A549 treated with CpdA at 1 μM for 4 hours (cell line): ENCODE measurements at places on chromosomes 12 and 14. TPM values are rescaled to one million over a fixed set of nuclear protein-coding genes. Genes with fewer than 3 reads are reported as not detected.

JAG2 gene
- total RNA-seq = 16.8 to 25.0 TPM (median 21.5 TPM) in 5 replicates

SCN8A gene
- 1.2 to 2.5 TPM (median 1.8 TPM) in 5 replicates for total RNA-seq

B4GALNT3 gene
- 0.29 to 0.74 TPM (median 0.58 TPM) in 5 replicates for total RNA-seq

CYP27B1 gene
- 1.4 to 3.7 TPM (median 2.3 TPM) in 5 replicates for total RNA-seq

ALX1 gene
- total RNA-seq = 5.6 to 6.5 TPM (median 5.8 TPM) in 5 replicates

FAM90A1 gene
- 0.06 to 0.14 TPM (median 0.09 TPM) in 4 of 5 replicates, not detected in the other for total RNA-seq
